ENCODE measurements at places on chromosomes 2 and 18. TPM values are rescaled to one million over a fixed set of nuclear protein-coding genes. Genes with fewer than 3 reads are reported as not detected.

- DNase-seq, result no peak
Measured at GRCh38 chr2:208228476-208228875, 26.4 kb downstream of the IDH1 start.

- DNase-seq, result no peak
Measured at GRCh38 chr2:102025583-102026267, 34.0 kb downstream of the IL1R2 start.

DNA sequence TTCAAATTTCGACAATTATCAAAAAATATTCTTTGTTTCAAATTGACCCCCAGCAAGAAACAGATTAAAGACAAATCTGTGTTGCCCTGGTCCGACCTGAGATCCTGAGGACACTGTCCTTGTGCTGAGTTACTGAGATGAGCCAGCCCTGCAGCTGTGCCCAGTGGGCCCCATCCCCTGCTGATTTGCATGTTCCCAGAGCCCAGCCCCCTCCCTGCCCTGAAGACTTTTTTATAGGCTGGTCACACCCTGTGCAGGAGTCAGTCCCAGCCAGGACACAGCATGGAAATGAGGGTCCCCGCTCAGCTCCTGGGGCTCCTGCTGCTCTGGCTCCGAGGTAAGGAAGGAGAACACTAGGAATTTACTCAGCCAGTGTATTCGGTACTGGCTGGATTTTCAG, 31.4 kb upstream of the ZNG1B start:
- no peak for DNase-seq

DNA sequence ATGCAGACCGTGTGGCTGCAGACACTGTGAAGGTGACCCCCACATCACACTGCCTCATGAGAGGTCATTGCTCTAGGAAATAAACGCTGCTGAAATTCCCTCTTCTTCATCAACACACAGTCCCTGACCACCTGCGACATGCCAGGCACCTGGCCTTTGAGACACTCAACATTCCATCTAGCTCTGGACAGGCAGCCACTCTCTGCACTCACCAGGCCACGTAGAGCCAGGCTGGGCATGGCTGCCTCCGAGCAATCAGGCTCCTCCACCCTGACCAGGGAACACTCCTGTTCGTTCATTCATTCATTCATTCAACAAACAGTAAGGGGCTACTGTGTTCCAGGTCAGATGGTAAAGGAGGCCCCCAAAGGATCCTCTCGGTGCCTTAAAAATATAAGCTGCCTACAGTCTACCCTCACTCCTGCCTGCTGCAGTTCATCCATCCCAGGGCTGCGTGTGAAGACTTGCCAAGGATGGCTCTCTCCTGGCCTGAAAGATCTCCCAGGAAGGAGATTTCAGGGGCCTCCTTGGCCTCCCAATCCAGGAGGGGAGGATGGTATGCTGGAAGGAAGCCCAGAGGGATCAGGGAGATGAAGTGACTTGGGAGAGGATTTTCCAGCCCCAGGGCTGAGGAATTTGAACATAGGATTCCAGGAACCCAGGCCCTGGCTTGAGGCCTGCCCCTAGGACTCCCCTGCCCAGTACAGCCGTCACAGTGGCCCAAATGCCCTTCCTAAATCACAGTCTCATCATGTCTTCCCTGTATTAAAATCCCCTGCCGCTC, 66.7 kb downstream of the TNS1 start:
- DNase-seq, result no peak

- DNase-seq, result no peak
Measured at GRCh38 chr2:9226458-9227380, 20.1 kb downstream of the ASAP2 start.

- no peak for DNase-seq
Measured at GRCh38 chr2:50098242-50098641, 933.7 kb downstream of the NRXN1 start.

DNA sequence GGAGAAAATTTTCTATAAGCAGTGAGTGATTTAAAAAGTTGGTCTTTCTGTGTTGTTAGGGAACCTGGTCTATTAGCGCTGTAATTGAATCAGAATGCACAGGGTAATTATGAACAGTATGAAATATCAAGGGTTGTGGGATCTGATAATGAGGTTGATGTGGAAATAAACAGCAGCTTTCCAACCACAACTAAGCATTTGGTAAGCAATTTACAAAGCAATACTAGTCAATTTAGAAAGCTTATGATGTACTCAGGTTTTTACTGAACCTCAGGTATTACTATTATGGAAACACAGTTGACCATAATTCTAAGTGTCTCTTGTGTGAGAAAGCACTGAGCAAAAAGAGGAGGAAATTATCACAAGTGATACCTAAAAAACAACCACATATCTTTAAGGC, 11.0 kb upstream of the SMCHD1 start:
- DNase-seq, result no peak

- no peak for DNase-seq
Measured at GRCh38 chr2:200634231-200634964, 48.6 kb downstream of the AOX1 start.

DNA sequence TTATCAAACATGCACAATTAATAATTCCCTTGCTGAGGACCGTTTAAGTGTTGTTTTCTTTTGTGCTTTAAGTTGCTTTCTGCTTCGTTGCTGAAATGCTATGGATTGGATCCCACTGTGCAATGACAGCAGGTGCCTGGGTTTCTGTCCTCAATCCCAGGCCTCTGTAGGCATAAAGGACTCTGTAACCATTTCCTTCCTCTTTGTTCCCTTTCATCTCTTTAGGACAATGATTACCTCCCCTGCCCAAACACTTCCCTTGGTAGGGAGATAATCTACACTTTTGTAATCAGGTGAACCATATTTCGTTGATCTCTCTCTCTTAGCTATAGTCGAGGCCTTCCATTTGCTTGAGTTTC, 58.6 kb upstream of the LYPD6B start:
- no peak for DNase-seq

DNA sequence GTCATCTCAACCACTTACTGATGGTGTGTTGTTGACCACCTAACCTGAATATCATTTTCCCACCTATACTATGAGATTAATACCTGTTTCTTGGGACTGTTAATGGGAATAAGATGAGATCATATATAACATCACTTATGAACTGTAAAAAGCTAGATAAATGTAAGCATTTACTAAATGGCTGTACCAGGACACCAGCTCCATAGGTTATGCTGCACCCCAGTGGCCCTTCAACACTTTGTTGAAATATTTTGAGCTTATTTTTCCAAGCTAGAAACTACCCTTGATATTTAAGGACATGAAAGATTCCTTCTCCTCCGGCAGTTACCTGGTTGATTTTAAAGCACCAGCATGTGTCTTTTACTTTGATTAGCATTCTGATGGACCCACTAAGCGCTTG, 138.0 kb upstream of the CDCA7 start:
- no peak for DNase-seq

DNA sequence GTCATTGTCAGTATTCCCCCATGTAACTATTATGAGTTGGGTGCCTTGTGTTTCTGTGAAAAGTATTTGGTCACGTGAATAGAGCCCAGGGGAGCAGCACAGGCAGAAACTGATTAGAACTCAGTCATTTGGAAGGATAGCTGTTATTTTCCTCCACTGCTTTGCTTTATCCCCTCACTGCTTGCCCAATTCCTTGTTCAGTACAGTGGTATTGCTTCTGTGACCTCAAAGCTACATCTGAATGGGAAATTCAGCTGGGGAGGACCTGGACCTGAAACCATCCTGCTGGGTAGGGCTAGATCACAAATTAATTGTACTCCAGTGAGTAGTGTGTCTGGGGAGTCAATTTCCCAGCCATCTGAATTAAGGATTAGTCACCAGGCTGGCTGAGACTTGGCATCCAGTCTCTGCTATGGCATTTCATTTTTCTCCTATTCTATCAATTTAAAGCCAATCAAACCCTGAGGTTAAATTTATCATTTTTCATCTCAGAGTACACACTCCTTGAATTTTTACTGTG, 1231.6 kb upstream of the GYPC start:
- DNase-seq, result no peak

DNA sequence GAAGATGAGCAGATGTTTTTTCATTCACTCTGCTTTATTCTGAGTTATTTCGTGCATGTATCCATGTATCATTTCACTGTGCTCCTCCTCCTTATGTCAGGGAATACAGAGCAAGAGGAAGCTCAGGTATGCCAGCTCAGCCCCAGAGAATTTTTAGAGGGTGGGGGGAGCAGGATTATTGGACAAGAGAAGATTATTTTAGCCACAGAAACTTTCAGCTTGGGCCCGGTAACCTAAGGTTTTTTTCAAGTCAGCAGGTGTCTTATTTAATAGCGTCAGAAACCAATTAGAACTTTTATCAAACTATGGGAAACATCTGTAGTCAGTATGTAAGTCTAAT, 232.9 kb upstream of the SIX3 start:
- DNase-seq, result no peak

DNA sequence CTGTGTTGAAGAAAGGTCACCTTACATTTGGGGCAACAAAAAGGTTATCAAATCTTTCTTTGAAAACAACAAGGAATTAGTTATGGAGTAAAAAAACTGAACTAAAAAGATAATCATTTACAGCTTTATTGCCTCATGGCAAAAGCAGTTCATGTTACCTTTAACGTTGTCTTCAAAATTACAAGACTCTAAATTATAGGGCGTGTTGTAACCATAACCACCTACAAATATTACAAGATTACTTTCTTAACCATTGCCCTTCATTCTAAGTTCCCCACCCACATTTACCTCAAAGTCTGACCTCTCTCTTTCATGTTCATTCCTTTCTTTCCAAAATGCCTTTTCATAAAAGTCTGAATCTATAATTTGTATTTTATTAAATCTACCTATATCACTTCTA, 74.6 kb upstream of the LRATD1 start:
- DNase-seq, result no peak

DNA sequence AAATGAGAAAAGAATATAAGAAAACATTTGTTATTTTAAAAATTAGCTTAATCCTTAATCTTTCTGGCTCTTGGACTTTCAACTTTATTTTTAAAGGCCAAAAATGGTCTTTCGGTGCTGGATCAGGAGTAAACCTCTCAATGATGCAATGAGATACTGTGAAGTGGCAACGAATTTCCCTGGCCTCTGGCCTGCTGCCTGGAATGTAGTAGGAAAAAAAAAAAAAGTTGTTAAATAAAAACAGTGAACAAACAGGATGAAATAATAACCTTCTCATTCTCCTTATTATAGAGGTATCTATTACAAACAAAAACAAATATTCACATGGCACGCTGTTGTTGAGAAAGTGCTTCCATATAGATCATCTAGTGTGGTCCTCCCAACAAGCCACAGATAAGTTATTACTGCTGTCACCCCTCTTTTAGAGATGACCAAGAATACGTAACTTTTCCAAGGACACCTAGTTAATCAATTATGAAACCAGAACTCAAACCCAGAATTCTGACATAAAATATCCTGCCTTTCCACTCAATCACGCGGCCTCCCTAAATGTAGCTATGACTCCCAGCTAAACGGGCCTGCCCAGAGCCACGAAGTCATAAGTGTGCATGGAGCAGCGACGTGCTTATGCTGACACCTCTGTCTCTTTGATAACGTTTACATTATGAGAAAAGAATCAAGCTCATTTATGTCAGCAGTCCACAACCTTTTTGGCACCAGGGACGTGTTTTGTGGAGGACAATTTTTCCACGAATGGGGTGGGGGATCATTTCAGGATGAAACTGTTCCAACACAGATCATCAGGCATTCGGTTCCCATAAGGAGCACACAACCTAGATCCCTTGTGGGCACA, 170.9 kb downstream of the BCL2 start:
- DNase-seq, result no peak

EIF5B gene
- 44.2 TPM for total RNA-seq

AQP12B gene
- not detected for total RNA-seq

BIRC6 gene
- 151 TPM for total RNA-seq

RAB31 gene
- total RNA-seq, result 1.8 TPM

PREPL gene
- total RNA-seq, result 39.5 TPM
